ENCODE measurements at places on chromosomes 11 and 22.

GRCh38 chr11:117914398-117914761 is 14.8 kb downstream of the TMPRSS13 start:
- DNase-seq: no peak

- DNase-seq: no peak
Measured at GRCh38 chr22:27433585-27434190, 367.9 kb downstream of the MN1 start.

DNA sequence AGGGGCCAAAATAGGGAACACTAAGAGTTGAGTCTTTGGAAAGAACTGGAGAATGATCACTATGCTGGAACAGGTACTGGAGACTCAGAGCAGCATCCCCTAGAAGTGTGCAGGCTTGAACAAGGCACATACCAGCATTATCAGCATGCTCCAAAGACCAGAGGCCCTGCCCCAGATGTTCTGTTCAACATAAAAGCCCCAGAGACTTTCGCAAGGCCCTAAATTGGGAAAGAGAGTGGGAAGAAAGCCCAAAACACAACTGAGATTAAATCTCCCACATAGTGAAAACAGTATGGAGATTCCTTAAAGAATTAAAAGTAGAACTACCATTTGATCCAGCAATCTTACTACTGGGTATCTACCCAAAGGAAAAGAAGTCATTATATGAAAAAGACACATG is 9.4 kb downstream of the CNGA4 start:
- no peak for DNase-seq

DNA sequence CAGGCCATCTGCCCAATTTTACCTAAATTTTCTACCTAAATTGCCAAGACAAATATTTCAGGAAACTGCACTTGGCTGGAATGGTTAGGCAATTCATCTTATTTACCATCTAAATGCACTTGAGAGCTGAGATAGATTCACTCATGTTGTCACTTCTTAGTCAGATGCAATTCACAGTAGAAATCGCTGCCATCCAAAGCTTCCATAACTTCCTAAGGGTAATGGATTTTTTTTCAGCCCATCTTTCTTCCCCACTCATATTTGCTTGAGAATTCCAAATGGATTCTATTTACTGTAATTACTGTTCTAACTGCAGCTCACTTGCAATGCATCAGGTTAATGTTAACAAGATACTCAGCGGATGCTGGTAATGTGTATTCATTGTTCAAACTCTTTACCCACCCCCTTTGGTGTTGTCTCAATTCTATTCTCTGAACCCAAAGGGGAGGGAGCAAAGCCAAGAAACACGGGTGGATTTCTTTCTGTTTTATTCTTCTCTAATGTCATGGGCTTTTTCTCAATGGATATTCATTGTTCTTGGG is 96.0 kb downstream of the TENM4 start:
- no peak for DNase-seq

GRCh38 chr11:79220171-79220570 is 220.7 kb downstream of the TENM4 start:
- no peak for DNase-seq

DNA sequence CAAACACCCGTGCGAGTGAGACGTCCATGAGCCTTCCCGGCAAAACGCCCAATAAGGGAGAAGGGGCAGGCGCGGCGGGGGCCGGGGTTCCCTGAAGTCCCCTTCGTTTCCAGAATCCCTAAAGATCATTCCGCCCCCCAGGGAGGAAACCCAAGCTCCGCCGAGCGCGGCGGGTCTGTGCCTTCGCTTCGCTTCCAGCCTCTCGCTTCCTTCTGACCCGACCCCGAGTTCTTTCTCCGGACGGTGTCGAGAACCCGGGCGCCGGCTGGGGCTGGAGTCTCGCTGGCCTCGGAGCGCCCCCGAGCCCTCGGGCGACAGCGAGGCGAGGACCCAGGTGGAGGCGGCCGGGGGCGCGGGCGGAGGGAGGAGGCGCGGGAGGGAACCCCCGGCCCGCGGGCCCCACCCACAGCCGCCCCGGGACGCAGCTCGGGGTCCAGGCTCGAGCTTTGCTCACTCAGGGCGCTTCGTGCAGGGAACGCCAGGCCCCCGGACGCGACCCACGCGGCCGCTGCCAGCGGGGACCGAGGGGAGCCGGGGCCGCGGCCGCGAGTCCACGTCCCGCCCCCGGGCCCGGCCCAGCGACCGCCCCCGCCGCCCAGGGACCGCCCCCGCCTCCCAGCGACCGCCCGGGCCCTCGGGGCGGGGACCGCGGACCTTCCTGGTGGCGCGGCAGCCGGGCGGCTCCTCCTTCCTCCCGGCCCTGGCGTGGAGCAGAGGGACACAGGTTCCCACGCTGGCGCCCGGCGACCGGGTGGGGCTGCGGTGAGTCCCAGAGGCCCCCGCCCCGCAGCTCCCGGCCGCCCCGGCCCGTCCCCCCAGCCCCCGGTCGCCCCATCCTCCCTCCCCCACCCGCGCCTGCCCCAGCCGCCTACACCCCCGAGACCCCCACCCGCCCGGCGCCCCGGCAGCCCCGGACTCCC is at the start of gene PGGHG:
Gene PGGHG (plus strand): TSS at position 649 of the 920 bp plus-strand sequence. CDS start 691 bp downstream, outside the sequence.
- peak; percentile 94 for DNase-seq

DNA sequence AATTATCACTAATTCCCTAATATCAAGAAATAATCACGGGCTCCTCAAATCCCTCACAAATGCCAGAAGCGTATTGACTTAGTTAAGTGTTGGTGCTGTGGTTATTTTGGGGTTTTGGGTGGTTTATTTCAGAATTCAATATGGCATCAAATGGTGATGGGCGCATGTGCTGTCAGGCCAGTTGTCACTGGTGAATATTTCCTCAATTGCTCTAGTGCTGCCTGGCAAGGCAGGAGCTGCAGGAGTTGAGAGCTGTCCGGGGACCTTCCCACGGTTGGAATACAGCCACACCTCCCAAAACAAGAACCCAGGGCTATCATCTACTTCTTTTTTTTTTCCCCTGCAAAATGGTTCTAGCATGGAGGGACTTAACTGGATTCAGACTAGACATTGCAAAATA is 10.3 kb downstream of the IGLL5 start:
- no peak for DNase-seq

Measured in Right ventricle myocardium inferior (tissue), 1 donor.